ENCODE measurements at places on chromosomes 4 and X. TPM values are rescaled to one million over a fixed set of nuclear protein-coding genes. Genes with fewer than 3 reads are reported as not detected.

The PITX2 gene
- 0.33 TPM for total RNA-seq

The RNF212 gene
- 15.3 TPM for total RNA-seq

The HPF1 gene
- total RNA-seq, result 12.0 TPM

The STPG2 gene
- total RNA-seq, result not detected
